ENCODE measurements at places on chromosomes 13 and 19. TPM values are rescaled to one million over a fixed set of nuclear protein-coding genes. Genes with fewer than 3 reads are reported as not detected.
A peak's percentile ranks its signal among the peaks of the same experiment; 100 is the strongest.

Gene ALDH16A1
- 4.6 TPM for total RNA-seq

Gene ZNF814
- 26.5 TPM for total RNA-seq

Gene NPAS1
- total RNA-seq, result 0.81 TPM

Gene B3GLCT
- 11.3 TPM for total RNA-seq

Gene ALKBH6
- 30.5 TPM for total RNA-seq

Gene CERS1
- total RNA-seq, result 2.4 TPM

- ATAC-seq, result no peak
Measured at GRCh38 chr13:100029933-100030332, 48.3 kb downstream of the ZIC2 start.

DNA sequence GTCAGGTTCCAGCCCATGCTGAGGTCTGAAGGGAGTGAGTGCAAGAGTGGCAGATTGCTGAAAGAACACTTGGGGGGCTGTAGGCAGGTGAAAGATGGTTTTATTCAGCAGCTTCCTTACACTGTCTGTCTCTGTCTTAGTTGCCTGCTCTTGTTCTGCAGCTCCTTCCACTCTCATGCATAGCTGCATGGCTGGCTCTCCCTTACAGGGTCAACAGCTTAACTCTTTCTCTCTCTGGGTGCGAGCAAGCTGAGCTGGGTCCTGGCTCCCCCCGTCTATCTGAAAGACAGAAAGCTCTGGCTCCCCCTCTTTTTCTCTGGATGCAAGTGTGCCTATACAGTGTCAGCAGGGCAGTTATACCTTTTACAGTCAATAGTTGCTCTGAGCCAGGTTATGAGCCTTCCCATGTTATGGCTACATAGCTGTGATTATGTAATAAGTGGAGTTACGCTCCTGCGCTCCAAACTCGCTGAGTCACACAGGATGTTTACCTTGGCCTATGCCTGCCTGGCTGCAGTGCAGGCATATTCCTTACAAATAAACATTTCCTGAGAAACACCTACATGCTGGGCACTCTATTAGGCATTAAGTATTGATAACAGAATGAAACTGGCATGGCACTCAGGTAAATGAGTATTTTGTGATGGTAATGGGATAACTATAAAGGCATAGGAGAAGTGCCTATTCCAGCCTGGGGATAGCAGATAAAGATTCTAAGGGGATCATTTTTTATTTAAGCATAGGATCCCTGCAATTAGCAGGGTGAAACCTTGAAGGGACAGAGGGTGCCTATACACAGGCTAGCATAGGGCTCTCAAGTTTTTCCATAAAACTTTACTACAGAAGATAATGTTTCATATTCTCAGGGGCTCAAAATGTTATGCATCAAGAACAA is 826.9 kb upstream of the PCDH9 start:
- ATAC-seq, result no peak

DNA sequence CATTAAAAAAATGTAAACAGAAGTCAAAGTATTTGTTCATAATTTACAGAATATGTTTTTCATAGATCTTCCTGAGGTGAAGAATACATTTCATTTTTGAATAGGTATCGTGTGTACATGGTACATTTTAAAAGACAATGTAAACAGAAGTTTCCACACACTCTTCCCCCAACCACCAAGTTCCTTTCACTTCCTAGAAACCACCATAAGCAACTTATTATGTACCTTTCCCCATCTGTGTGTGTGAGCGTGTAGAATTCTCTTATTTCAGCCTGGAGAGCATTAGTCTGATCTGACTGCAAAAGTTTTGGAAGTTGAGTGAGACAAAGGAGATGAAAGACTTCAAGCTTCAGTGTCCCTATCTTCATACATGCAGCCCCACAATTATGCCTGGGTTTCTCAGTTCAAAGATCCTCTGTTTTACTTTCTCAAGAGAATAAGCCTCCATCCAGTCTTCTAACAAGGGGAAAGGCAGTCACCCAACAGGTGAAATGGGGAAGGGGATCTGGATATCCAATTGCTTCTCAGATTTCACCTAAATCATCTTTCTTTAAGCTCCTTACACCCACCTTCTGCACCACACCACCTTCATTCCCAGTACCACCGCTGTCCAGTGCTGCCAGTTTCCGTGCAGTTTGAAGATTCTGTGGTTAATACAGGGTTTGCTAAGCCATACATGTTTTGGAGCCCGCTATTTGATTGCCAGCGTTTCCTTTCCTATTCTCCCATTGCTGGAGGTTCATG is 2.1 kb downstream of the TEX30 start:
- ATAC-seq, result no peak

- no peak for ATAC-seq
Measured at GRCh38 chr13:42373048-42373812, 101.3 kb downstream of the AKAP11 start.

DNA sequence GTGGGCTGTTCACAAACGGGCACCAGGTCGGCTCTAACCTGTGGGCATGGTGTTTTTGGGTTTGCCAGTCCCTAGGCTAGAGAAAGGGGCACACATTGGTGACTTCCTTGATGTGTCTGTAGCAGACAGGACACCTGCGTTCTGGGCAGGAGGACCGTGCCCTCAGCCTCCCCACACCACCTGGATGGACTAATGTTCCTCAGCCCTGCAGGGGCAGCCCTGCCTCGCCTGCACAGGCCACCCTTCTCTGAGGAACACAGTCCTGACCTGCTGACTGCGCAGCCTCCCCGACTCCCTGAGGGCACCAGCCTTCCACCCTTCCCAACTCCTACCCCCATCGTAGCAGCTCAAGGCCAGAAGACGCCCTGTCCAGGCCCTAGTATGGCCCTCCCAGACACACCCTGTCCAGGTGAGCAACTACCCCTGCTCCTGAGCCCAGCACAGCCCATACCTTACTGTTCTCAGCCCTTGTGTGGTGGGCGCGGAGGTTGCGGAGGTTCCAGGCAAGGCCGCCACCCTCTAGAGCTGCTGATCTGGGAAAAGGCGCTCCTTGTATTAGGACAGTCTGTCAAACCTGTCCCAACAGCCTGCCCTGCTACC is 55.7 kb downstream of the GGACT start:
- no peak for ATAC-seq

DNA sequence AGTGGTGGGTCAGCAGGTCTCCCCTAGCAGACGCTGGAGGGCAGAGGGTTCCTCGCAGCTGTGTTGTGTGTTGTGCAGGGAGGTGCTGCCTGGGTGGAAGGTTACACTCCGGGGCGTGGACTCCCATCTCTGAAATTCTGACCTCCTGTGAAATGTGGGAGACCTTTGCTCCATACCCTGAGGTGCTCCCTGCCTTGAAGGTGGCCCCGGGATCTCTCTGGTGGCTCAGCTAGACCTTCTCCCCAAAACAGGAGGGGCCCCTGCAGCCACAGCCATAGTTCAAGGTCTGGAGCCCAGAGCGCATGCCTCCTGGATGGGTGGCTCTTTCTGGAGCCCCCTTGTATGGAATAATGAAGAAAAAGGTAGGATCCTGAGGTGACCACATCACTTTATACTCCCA is 70.2 kb downstream of the SOX1 start:
- ATAC-seq, result no peak

DNA sequence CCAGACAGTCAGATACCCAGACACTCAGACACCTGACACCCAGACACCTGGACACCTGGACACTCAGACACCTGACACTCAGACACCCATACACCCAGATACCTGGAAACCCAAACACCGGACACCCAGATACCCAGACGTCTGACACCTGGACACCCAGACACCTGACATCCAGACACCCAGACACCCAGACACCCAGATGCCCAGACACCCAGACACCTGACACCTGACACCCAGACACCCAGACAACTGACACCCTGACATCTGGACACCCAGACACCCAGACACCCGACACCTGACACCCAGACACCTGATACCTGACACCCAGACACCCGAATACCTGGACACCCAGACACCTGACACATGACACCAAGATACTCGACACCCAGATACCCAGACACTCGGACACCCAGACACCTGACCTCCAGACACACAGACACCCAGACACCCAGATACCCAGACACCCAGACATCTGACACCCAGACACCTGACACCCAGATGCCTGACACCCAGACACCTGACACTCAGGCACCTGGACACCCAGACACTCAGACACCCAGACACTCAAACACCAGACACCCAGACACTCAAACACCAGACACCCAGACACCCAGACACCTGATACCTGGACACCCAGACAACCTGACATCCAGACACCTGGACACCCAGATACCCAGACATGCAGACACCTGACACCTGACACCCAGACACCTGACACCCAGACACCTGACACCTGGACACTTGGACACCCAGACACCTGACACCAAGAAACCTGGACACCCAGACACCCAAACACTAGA is 19.1 kb downstream of the C19orf12 start:
- no peak for ATAC-seq

GRCh38 chr13:28618230-28618994 is 40.5 kb upstream of the POMP start:
- no peak for ATAC-seq

- no peak for ATAC-seq
Measured at GRCh38 chr19:16060294-16060693, 16.0 kb upstream of the TPM4 start.

DNA sequence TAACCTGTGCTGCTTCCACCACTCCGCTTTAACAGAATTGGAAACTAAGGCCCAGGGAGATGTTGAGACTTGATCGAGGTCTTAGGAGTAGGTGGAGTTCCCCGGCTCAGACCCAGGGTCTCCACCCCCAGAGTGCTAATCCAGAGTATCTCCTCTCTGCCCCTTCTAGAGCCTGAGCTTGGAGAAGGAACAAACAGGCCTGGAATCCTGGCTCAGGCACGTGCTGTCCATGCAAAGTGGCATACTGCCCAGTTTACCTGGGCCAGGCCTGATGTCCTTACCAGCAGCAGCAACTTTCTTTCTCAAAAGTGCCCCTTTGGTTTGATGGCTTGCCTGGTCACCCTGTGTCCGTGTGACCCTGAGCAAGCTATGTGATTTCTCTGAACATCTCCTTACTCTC is 3.7 kb downstream of the SYNGR4 start:
- no peak for ATAC-seq

DNA sequence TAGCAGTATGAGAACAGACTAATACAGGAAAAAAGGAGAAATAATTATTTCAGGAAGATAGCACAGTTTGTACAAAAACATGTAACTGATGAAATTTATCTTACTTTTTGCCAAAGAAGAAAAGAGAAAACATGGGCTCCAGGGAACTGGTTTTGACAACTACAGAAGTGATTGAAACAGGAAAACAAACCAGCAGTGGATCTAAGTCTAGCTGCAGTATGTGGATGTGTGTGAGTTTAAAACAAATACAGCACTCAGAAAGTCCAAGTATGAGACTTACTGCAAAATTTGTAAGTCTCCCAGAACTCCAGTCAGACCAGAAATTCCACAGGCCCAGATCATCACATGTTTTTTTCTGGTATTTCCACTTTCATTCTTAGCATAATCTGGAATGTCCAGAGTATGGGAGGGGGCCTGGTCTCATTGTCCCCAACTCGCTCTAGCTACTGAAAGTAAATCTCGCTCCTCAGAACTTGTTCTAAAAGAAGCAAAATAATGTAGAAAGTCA is 259.5 kb downstream of the NHLRC3 start:
- no peak for ATAC-seq

GRCh38 chr13:29707876-29708543 is 112.5 kb upstream of the SLC7A1 start:
- ATAC-seq, result peak; percentile 98

DNA sequence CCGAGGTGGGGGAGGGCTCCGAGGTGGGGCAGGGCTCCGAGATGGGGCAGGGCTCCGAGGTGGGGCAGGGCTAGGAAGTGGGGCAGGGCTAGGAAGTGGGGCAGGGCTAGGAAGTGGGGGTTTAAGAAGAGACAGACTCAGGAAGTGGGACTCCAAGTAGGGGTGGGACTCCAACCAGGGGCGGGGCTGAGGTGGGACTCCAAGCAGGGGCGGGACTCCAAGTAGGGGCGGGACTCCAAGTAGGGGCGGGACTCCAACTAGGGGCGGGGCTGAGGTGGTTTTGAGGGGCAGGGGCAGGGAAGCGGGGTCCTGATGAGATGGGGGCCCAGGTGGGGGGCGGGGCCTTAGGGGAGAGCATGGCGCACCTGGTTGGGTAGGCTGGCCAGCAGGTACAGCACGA is 13.6 kb downstream of the CFD start:
- ATAC-seq, result peak; percentile 2

DNA sequence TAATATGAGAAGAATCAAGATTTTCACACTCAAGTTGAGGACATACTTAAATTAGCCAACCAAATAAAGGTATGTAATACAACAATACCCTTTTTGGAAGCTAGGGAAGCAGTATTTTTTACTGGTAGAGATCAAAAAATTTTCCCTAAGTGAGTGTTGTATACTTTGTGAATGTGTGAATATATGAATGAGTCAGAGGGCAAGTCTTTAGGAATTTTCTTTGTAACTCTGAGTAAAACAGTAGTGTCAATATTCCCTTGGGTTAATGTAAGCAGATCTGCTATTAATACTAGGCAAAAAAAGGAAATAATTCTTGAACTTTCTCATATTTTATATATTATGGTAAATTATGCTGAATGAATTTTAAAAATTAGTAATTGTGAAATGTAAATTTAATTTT is 1161.8 kb upstream of the MIR17HG start:
- ATAC-seq, result no peak

DNA sequence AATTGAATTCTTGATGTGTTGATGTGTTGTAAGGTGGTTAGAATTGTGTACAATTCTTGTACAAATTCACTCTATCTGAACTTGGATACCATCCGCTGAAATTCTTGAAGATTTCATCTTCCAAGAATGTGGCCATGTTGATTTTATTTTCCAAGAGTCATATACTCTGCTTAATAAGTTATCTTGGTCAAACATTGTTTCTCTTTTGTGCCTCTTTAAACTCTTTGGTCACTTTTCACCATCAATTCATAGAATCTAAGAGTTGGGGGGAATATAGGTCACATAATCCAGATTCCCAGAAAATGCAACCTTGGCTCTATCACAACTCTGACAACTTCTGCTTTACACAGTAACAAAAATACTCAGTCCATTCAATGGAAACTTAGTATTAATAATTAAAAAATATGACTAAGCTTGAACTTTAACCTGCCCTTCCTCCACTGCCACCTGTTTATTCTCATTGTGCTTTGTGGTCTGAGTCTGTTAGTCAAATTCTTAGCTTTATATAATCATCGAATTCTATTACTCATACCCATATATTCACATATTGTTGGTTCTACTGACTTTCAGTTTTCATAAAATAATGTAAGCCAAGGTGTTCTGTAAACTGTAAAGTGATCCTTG is 373.2 kb downstream of the LMO7 start:
- ATAC-seq, result no peak

GRCh38 chr19:9324584-9324962 is 594 bp downstream of the ZNF559 start:
- no peak for ATAC-seq
